Cerebellar nuclear complex (tissue), 1 donor: ENCODE measurements at places on chromosomes 7 and 10.

DNA sequence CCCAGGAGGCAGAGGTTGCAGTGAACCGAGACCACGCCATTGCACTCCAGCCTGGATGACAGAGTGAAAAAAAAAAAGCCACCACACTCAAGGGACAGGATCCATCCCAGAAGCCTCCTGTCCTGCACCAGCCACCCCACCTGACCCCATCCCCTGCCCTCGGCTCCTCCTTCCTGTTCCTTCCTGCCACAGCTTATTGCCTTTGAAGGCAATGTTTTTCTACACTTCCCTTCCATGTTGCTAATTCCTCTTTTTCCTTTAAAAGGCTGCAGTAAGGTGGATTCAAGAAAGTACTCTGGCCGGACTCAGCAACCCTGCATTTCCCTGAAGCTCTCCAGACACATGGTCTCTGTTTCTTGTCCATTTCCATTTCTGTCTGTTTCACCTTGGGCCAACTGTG, 80.9 kb downstream of the FAM171A1 start:
- DNase-seq, result no peak

GRCh38 chr10:59907918-59908807, 1.8 kb upstream of the CCDC6 start:
- DNase-seq, result no peak

DNA sequence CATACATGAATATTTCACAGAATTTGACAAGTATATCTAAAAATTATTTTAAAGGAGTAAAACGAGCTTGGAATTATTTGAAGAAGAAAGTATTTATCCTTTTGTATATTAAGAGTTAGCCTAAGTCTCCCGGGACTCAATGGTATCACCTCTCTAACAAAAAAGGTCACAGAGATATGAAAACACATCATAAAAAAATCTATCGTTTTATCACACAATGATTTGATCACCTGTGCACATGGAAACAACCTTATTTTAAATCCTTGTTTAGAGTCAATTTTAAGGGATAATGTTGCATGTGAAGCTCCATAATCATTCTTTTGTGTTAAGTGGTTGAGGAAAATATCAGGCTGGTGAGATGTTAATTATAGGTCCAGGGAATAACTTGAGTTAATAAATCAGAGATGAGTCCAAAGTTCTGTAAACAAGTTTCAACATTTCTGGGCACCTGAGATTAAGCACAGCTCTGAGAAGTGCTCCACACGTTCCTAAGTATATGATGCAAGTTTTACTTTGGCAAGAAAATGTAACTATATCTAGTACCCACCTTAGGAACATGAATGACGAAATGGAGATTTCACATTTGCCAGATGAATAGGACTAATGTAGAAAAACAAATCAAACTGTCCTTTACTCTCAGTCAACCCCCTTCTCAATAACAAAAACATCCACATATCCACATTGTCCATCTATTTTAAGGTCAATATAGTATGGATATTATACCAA, 148.5 kb upstream of the AKR1E2 start:
- no peak for DNase-seq

DNA sequence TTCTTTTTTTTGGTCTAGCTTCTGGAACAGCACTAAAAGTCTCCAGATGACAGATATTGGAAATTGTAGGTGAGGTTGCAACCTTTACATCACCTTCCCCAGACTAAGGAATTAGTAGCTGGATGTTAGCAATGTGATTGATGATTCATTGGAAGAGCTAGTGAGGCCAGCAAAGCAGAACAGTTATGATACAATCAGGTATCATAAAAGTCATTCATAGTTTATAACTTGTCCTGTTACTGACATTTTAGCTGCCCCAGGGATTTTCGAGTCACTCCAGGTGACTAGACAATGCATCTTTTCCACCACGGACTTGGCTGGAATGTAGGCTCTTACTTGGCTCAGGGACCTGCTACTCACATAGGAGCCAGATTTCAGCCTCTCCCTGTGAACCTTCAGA, 15.9 kb upstream of the TCF7L2 start:
- no peak for DNase-seq

DNA sequence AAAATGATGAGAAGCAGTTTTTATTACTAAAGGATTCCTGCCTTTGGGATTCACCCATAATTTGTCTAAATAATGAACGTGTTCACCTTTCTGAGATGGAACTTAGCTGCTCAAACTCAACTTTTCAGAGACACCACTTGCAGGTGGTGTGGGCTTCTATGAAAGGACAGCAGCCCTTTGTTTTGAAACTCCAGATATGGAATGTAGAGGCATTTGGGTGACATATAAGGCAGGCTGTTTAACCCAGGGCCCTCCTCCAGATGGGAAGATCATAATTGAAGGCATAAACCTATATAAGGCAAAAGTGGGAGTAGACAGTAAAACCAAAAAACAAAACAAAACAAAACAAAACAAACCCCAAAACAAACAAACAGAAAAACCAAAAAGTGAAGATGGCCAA, 11.9 kb upstream of the HUS1 start:
- DNase-seq, result no peak

- DNase-seq, result no peak
These were observed 88.0 kb downstream of the PDGFA start for GRCh38 chr7:431658-432111.

DNA sequence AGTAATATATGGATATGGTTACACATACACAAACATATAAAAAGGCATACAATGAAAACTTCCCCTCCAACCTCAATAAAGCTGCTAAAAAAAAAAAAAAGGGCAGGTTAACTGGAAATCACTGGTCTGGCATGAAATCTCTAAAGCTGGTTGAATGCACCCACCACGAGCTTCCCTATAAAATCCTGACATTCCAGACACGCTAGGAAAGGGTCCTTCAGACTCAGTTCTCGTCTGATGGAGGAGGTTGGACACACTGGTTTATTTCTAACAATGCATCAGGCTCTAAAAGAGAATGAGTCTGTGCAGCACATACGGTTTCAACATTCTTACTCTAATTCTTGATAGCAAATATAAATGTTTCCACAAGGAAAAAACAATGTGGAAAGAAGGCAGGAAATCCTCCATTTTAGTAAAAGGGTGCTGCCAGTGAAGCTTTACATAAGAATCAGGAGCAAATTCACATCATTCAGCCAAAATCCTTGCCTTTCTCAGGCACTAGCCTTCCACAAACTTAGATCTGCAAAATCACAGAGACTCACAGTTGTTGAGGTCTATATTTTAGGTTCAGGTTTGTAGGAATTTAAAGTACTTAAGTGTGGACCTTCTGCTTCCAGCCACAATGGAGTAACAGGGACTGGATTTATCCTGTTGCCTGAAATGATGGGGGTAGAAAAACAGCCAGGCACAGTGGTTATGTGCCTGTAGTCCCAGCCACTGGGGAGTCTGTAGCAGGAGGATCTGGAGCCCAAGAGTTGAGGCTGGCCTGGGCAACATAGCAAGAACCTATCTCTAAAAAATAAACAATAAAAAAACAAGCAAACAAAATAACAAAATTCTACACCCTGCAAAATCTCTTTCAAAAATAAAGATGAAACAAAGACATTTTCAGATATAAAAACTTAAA, 73.5 kb downstream of the CYTH3 start:
- DNase-seq, result no peak

DNA sequence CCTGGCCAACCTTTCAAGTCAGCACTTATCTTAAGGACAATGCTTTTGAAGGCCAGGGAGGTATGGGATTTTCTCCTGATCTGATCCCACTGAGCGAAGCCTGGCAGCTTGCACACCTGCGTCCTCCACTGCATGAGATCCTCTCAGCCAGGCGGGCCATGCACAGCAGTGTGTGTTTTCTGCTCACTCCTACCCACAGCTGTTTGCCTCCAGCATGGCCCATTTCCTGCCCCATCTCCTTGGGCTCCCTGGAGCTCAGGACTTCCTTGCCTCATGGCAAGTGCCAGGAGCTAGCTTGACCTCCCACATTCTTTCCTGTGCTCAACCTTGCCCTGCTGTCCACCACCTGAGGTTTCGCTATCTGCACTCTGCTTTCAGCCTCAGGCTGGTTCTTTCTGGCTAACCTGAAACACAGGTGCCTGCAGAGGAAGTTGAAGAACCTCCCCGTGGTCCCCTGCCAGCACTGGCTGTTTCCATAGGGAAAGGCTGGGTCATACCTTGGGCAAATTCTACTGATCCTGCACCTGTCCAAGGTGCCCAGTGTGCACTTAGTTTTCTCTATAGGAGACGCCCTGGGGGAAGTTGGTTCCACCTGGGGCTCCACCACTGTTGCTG, 43.9 kb upstream of the EEPD1 start:
- DNase-seq, result no peak

DNA sequence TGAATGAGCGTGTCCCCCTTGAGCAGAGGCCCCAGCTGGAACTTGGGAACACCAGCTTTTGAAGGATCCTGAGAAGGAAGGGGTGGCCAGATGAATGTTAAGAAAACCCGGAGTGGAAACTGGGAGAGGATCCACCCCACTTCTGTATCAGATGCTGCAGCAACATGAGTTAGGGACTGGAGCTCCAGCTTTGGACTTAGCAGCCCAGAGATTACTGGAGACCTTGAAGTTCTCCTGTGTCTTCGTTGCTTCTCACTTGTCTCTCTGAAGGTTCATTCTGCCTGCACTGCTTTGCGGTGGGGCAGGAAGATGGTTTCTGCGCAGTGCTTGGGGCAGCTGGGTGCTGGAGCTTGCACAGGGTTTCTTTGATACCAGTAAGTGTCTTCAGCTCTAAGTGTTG, 9.3 kb downstream of the TMEM248 start:
- no peak for DNase-seq

GRCh38 chr7:139771001-139771956, 6.5 kb downstream of the HIPK2 start:
- DNase-seq, result no peak

- DNase-seq, result no peak
These were observed 25.4 kb downstream of the TBATA start for GRCh38 chr10:70759781-70760180.

DNA sequence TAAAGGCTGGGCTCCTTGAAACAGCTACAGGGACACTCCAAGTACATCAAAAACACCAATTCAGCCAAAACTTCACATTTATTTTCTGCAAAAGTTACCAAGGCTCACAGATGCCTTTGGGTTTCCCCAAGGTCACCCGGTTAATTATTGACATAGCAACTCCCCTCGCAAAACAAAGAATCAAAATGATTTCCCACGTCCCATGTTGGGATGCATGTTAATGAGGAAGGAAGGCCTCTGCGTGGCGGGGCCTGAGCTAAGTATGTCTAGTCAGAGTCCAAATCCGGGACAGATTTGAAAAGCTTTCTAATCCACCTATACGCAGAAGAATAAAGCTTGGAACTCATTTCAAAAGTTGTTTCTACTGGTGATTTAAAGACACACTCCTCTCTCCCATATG, 535 bp upstream of the TMEM72 start:
- DNase-seq, result no peak

GRCh38 chr7:157041004-157041403, 30.5 kb upstream of the MNX1 start:
- DNase-seq, result no peak

DNA sequence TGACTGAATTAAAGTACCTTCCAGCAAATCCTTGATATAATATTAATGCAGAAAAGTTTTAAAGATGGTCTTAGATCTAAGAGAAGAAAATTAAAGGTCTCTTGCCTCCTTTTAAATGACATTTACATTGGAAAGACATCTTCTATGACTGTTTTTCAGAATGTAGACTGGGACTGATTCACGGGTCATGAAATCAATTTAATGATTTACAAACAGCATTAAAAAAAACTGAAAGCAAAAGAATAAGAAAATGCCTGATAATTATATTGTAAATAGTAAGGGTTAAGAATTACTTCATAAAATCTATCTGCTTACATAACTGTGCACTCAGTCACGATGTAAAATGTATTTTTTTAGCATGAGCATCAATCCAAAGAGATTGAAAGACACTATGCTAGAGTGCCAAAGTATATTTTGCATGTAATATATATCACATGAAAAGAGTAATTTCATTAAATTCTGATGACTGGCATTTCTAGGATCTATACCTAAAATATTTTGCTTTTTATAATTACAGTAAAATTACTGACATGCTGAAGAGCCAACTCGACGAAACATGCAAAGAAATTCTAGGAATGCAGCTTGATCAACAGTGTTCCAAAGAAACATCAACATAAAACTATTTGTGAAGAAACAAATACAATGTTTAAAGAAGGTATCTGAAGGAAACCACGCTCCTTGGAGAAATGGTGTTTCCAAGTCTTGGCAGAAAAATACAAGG, 35.1 kb downstream of the RTKN2 start:
- no peak for DNase-seq

GRCh38 chr10:68992636-68993440, 4.2 kb downstream of the KIFBP start:
- DNase-seq, result no peak

GRCh38 chr7:158325530-158326381, 261.9 kb downstream of the PTPRN2 start:
- DNase-seq, result no peak

DNA sequence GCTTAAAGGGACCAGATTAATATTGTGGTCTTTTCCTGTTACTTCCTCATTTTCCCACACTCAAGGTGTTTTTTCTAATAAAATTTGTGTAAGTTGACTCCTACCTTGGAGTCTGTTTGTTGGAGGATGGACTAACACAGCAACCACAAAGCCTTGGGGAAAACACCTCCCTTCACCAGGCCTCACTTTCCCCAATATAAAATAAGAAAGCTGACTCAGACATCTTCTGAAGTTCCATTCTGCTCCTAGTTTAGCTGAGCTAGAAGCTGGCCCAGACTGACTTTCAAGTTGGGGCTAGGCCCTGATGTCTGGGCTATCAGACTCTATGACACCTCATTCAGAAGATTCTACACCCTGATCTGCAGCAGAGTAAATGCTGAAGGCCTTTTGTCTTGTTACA, 73.0 kb upstream of the ADRB1 start:
- DNase-seq, result no peak

DNA sequence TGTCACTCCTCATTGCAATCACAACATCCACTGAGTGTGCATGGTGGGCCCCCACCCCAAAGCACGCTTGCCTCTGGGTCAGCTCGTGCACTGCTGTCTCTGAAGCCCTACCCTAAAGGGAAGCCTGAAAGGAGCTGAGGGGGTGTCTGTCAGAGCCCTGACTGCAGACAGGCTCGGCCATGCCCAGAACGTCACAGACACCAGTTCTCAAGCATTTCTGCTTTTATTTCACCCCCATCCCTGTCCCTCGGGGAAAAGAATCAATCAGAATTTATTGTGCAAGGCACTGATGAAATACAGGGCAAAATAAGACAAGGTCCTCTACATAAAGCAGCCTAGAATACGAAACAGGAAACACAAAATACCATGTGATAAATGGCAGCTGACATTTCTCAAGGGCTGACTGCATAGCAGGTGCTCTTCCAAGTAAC, 231.8 kb downstream of the WDR37 start:
- no peak for DNase-seq

DNA sequence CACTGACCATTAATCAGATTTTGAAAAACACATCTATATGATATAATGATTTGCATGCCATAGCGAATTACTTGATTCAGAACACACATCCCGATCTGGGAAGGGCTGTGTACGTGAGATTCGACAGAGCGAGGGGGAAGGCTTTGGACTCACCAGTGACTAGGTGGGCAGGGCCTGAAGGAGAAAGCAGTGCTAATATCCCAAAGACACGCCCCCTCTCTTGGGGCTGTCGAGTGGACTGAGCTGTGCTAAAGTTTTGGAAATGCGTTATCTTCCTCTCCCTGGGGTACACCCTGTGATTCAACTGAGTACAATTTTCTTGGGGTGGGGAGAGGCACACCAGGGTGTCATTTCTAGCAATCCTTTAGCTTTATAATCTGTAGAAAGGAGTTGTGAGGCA, 1.8 kb downstream of the LRRC17 start:
- DNase-seq, result no peak
